ENCODE measurements at places on chromosomes 3 and 15.

GRCh38 chr3:12963922-12964701, 109.1 kb downstream of the IQSEC1 start:
- DNase-seq: no peak

DNA sequence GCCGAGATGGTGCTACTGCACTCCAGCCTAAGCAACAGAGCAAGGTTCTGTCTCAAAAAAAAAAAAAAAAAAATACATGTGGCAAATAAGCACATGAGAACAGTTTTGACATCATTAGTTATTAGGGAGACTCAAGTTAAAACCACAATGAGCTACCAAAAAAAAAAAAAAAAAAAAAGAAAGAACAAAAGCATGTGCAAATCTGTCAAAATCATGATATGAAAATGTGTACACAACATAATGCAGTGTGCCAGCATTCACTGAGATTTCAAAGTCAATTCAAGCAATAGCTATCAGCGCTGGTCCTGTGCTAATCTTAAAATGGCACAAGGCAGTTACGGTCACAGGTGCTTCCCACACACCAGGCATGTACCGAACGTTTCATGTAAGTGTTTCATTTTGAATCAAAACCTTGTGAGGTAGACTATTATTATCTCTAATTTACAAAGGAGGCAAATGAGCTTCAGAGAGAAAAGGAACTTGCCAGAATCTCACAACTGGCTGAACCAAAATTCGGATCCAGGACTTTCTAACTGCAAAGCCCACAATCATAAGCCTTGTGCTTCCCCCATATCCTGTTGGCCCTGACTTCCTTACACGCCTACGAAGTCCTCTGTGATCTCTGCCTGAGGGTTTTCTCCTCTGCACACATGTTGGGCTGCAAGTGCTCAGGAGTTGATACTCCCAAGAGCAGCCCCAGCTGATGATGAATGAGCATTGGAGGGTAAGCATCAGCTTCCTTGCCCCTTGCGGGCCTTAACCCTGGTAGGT, 200.1 kb upstream of the PROK2 start:
- no peak for DNase-seq

DNA sequence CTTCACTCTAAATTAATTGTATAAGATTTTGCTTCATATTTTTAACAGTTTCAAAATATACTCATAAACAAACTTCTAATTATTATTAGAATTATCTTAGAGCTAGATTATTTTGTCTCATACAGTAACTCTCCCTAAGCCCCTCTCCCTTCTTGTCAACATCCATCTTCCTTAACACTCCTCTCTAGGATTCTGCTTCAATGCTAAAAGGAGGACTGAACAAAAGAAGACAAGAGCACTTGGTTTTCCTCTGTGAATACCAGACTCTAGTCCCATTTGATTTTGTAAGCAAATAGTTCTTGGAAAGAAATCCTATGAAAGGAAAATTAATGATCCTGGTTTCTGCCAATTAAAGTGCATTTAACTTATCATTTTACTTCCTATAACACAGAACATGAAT, 91.8 kb downstream of the KCNMB2 start:
- DNase-seq: no peak

- DNase-seq: no peak
These were observed 60.8 kb downstream of the ZNF609 start for GRCh38 chr15:64521201-64521600.

DNA sequence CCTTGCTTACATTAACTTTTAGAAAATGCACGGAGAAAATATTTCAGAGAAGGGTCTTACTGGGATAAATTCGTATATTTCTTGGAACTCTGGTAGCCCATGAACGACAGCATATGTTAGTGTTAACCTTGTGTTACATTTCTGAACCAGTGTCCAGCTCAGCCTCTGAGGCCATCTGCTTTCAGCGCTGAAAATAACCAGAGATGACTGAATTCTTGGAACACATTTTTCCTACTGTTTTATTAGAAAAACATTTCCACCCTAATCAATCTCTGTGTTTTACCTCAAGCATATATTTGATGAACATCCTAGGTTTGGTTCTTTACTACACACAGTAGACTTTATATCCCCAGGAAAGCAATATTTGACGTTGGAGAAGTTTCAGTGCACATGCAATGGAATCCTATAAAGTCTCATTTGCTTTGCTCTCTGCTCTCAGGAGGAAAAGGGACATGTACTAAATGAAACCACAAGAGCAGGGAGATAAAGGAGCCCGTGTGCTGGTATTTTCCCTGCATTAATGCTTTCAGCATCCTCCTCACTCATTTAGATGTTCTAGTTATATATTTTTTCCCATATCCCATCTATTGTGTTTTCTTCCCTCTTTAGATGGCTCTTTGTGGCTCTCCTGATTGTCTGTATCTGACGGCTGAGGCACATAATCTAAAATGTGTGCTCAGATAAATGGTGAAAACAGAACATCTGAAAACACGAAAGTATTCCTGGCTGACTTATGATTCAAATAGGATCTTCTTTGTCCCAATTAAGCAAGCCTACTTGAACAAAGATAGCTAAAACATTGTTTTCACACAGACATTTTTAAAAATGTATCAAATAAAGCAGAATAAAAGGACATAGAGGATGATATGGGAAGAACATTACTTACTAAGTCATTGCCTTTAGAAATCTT, 151.7 kb upstream of the KCNMB2 start:
- no peak for DNase-seq
